Left cardiac atrium (tissue), 4 donors: ENCODE measurements at places on chromosomes 5 and 9. TPM values are rescaled to one million over a fixed set of nuclear protein-coding genes. Genes with fewer than 3 reads are reported as not detected.

- DNase-seq = no peak
Observed at GRCh38 chr5:148532969-148533670, 121.2 kb downstream of the HTR4 start.

- DNase-seq = peak; percentile 51
Observed at GRCh38 chr9:16794871-16795639, 75.4 kb downstream of the BNC2 start.

DNA sequence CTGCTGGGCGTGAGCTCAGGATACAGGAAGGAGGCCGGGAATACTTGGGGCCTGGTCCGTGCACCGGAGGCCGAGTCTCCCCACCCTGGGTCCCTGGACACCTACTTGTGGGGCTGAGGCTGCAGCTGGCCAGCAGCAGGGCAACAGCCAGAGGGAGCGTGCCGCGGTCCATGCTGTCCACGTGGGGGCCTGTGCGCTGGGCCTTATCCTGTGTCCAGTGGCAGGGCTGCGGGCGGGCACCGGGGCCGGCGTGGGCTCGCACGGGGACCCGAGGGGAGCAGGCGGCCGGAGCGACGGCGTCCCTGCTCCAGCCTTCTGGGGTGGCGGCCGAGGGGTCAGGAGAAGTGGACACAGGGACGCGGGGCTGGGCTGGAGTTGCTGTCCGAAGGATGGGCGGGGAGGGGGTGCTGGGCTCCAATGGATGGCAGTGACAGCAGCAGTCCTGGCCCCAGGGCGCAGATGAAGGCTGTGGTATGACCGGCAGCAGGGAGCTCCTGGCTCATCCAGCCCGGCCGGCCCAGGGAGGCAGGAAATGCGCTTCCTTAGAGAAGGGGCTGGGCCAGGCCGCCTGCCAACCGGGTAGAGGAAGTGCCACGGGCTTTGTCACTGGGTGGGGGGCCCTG, at the start of gene ENG:
Gene ENG, minus strand, starts transcription at position 475 of the 623 bp plus-strand sequence. Its CDS starts 303 bp downstream, at position 172.
- peak; percentile 94 for DNase-seq

DNA sequence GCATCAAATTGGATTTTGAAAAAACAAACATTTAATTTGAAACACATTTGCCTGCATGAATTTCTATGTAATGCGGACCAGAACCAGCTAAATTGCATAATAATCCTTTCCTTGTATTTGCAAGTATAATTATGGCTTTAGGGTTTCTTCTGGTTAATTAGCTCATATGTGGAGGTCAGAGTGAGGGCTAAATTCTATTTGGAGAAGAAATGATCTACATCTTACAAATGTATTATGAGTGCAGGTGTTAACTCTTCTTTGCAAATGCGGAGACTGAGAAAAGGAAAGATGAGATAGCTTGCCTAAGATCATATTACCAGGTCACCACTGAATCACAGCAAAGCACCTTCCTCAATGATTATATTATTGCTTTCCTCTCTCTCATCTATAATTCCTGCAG, 194.7 kb downstream of the CDH9 start:
- DNase-seq = no peak

DNA sequence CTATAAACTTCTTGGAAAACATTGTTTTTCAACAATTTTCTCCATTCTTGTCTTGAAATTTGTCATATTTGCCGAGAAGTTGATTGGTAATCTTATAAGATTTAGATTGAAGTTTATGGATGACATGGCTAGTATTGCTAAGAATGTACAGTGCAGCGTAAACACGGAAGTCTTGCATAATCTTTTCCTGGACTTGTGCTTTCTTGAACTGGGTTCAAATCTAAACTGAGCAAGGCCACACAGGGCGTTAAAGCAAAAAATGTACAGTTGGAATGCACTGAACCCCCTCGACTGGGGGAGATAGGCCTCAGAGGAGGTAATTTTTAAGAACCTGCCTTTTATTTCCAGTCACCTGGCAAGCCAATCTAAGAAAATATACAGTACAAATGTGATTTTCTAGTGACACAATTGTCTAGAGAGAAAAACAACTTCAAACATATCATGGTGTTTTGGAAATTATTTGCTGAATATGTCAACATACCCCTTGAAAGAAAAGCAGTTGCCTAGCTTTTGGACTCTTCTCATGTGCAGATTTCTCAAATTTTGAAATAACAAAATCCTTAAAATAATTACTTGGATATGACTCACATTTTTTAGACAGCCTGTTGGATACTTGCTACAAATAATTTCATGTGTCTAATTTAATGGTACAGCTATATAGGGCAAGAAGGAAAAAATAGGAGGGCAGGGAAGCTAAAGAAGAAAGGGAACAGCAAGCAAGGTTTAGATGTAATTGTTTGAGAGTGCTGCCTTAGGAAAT, 18.5 kb upstream of the GAS1 start:
- DNase-seq = no peak

DNA sequence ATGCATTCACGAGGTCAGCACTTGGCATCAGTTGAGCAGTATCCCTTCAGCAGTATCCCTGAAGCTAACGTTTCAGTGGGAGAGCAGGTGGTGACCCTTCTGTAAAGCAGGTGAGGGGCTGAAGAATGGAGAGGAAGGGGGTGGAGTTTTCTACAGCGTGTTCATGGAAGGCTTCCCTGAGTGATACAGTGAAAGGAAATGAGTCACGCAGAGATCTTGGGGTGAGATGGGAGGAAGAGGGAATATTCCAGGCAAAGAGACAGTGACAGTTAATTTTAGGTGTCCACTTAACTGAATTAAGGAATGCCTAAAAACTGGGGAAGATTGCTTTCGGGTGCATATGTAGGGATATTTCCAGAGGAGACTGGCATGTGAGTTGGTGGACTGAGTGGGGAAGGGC, 25.7 kb downstream of the TAS2R1 start:
- no peak for DNase-seq

DNA sequence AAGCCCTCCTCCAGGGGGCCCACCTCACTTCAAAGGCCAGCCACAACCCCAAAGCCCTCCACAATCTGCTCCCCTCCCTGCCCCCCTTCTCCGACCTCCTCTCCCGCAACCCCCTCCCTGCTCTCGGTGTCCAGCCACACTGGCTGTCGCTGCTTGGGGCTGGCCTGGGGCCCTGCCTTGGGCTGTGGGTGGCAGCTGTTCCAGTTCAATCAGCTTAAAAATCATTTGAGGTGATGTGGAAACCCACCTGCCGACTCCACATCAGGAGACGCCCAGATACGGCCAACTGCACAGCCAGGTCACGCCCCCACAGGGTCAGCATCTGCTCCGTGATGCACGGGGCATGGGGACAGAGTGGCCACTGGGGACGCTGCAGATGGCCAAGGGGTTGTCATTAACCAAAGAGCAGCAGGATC, 107.0 kb upstream of the MVB12B start:
- DNase-seq = no peak

- no peak for DNase-seq
Observed at GRCh38 chr5:108634010-108634616, 113.6 kb upstream of the FER start.

DNA sequence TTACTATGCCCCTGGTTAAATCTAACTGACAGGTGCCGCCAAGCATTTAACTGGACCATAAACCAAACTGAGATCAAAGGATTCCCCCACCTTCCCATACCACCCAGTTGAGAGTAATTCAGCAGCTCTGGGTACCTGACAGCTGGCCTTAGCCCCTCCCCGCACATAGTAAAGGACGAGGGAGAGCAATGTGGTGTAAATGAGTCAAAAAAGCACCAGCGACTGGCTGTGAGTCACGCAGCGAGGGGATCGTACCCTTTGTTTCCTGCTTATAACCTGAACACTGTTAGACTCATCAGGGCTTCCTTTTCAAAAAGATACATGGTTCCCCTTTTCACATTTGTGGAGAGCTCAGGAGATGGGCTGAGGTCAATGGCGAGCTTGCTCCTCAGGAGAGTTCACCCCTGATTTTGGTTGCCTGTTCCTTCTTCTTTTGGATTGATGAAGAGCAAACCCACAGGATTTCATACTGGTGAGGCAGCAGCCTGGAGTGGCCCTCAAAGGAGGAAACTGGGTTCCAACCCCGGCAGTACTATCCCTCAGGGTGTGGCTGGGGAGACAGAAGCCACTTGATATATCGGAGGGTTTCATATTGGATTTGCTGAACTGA, 71.5 kb downstream of the ANKRD33B start:
- DNase-seq = no peak

DNA sequence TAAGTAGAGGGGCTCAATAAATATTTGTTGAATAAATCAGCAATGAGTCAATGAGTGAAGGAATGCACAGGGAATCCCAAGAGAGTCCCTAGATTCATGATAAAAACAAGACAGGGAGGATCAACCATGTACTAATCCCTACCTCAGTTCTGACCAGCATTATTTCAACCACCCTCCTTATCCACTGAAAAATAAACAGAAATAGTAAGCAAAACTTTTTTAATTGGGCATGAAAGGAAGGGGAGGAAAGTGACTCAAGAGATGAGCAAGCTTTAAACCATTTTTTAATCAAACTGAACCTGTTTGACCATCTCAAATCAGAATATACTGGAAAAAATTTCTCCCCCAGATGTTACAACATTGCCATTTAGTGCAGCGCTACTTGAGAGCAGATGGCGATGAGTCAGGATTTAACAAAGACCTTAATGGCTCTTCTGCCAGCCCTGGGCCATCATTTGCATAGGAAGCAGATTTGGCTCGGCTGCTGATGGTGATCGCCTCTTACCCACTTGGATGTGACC, 194.8 kb upstream of the SLC30A5 start:
- DNase-seq = no peak

DNA sequence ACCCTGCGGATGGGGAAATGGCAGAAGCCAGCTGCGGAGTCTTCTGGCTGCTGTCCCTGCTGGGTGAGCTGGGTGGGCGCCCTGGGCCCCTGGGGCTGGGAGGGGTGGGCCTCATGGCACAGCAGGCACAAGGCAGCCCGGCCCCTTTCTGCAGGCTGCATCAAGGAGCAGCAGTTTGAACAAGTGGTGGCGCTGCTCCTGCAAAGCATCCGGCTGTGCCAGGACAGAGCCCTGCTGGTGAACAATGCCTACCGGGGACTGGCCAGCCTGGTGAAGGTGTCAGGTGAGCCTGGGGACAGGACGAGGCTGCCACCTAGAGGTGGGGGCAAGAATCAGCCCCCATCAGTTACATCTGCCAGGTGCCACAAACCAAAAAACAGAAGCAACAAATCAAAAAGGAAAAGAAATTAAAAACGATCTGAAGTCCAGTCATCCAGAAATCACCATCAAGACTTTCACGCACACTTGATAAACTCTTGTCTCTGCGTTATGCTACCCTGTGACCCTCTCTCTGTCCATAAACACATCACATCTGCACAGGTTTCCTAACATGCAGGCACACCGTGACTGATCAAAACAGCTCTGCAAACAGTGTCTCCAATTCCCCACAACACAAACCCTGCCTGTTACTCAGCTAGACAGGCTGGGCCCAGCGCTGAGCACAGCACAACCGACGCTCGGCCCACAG, 13.9 kb downstream of the REXO4 start:
- no peak for DNase-seq

GRCh38 chr5:54249210-54250028, 61.0 kb downstream of the ARL15 start:
- peak; percentile 34 for DNase-seq

- DNase-seq = no peak
Observed at GRCh38 chr5:96149546-96149945, 187.9 kb upstream of the ELL2 start.

- DNase-seq = no peak
Observed at GRCh38 chr9:69633716-69634115, 38.5 kb downstream of the APBA1 start.

DNA sequence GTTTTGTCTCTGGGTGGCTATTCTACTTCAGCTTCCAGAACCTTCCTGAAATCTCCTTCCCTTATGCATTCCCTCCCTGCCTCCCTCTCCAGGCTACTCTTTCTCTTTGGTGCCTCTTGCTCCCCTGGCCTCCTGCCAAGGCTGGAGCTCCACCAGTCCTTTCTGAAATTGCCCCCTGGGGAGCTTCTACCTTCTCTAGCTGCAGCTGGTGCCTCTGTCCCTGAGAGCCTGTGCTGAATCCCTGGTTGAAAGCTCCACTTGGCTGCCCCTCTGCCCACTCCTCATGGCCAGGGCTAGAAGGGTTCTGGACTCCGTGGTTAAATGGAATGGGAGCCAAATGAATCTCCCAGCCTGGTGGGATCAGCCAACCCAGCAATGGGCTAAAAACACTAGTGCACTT, 80.1 kb downstream of the COL15A1 start:
- peak; percentile 51 for DNase-seq

- DNase-seq = no peak
Observed at GRCh38 chr5:66344544-66344943, 200.4 kb downstream of the SREK1 start.

Gene CYLC2
- not detected for total RNA-seq

Gene SLC34A3
- not detected for total RNA-seq

Gene COL15A1
- total RNA-seq = 75.0 TPM

Gene KIF24
- total RNA-seq = 0.59 TPM

Gene HAPLN1
- 0.73 TPM for total RNA-seq

Gene GKAP1
- 18.3 TPM for total RNA-seq

Gene ZNF346
- total RNA-seq = 9.9 TPM

Gene ZNF883
- 6.0 TPM for total RNA-seq

Gene ACTBL2
- not detected for total RNA-seq

Gene PCDHGA3
- 5.8 TPM for total RNA-seq

Gene FOXD4L3
- total RNA-seq = not detected

Gene RASGRF2
- 9.6 TPM for total RNA-seq

Gene MYOZ3
- 2.9 TPM for total RNA-seq
